ENCODE measurements at places on chromosomes 5 and 9.

- H3K4me1 ChIP-seq: peaks cover 20% of the 10 kb centered on the region
- no peak for DNase-seq
- no peak overlapping the region for H3K27ac ChIP-seq
- H3K36me3 ChIP-seq: no peaks in the 10 kb centered on the region
Observed at GRCh38 chr5:124604419-124604818, 142.0 kb downstream of the ZNF608 start.

GRCh38 chr9:31251386-31251785, 1133.1 kb upstream of the ACO1 start:
- no peak overlapping the region for H3K4me3 ChIP-seq
- DNase-seq: no peak
- H3K27ac ChIP-seq: no peak overlapping the region
- H3K36me3 ChIP-seq: no peaks in the 10 kb centered on the region
- H3K4me1 ChIP-seq: no peaks in the 10 kb centered on the region
- no peaks in the 10 kb centered on the region for H3K27me3 ChIP-seq

GRCh38 chr9:127039492-127039891, 82.9 kb downstream of the ANGPTL2 start:
- H3K4me3 ChIP-seq: no peak overlapping the region
- DNase-seq: no peak
- H3K4me1 ChIP-seq: no peaks in the 10 kb centered on the region
- no peaks in the 10 kb centered on the region for H3K27me3 ChIP-seq
- H3K36me3 ChIP-seq: peaks cover 13% of the 10 kb centered on the region
- no peak overlapping the region for H3K27ac ChIP-seq

GRCh38 chr5:60036192-60036938, 142.8 kb upstream of the PDE4D start:
- H3K4me3 ChIP-seq: no peak overlapping the region
- H3K27me3 ChIP-seq: no peaks in the 10 kb centered on the region
- DNase-seq: no peak
- H3K4me1 ChIP-seq: no peaks in the 10 kb centered on the region
- H3K36me3 ChIP-seq: no peaks in the 10 kb centered on the region

GRCh38 chr5:161230221-161230620, 316.3 kb downstream of the GABRB2 start:
- H3K36me3 ChIP-seq: no peaks in the 10 kb centered on the region
- no peak for DNase-seq
- H3K27ac ChIP-seq: no peak overlapping the region
- H3K27me3 ChIP-seq: no peaks in the 10 kb centered on the region
- no peak overlapping the region for H3K4me3 ChIP-seq

GRCh38 chr5:132714456-132715307, 22.7 kb downstream of the KIF3A start:
- H3K27me3 ChIP-seq: no peaks in the 10 kb centered on the region
- no peaks in the 10 kb centered on the region for H3K36me3 ChIP-seq
- no peak for DNase-seq
- H3K4me1 ChIP-seq: no peaks in the 10 kb centered on the region
- H3K27ac ChIP-seq: no peak overlapping the region

- no peak for DNase-seq
- peak overlapping the region; percentile 40 for H3K4me3 ChIP-seq
- H3K4me1 ChIP-seq: peaks cover 10% of the 10 kb centered on the region
- H3K36me3 ChIP-seq: peaks cover 10% of the 10 kb centered on the region
Observed at GRCh38 chr5:180207593-180207992, 1.4 kb downstream of the RASGEF1C start.

DNA sequence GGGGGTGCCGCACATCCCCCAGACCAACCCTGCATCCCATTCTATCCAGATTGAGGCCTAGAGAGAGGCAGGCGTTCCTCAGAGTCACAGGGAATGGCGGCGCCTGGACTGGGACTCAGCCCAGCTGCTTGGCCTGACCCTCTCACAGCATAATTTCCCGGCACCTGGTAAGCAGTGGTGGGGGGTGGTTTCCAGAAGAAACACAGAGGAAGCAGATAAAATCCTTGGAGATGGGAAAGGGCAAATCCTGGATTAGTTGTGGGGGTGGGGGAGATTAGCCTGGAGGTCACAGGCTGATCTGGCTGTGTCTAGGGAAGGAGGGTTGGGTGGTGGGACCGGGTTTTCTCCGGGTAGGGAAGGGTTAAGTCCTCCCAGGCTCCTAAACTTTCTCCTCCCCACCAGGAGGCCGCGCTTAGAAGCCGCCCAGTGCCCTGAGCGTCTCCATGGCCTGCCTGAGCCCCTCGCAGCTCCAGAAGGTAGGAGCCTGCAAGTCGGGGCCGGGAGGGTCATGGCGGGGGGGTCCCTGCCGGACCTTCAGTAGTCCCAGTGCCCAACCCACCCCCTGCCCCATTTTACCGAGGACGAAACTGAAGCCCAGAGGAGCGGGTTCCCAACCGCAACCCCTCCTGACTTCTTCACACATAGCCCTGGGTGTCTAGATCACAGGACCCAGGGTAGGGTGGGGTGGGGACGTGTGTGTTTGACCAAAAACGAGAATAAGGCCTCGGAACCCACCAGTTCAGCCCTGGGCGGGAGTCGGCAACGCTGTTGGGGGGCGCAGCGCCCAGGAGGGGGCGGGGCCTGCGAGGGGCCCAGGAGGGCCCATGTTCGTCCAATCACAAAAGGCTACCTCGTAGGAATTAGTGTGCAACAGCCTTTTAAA, 1.3 kb downstream of the PHYHD1 start:
- H3K27ac ChIP-seq: peak overlapping the region; percentile 87
- H3K4me1 ChIP-seq: peaks cover 5% of the 10 kb centered on the region
- peak overlapping the region; percentile 68 for H3K4me3 ChIP-seq
- DNase-seq: no peak
- peaks cover 7% of the 10 kb centered on the region for H3K27me3 ChIP-seq
- H3K36me3 ChIP-seq: peaks cover 5% of the 10 kb centered on the region

- H3K4me1 ChIP-seq: peaks cover 52% of the 10 kb centered on the region
- peaks cover 6% of the 10 kb centered on the region for H3K36me3 ChIP-seq
- no peak overlapping the region for H3K27ac ChIP-seq
- no peak overlapping the region for H3K4me3 ChIP-seq
Observed at GRCh38 chr5:14327624-14328023, 184.5 kb downstream of the TRIO start.

GRCh38 chr5:101390151-101390908, 487.2 kb upstream of the ST8SIA4 start:
- no peak overlapping the region for H3K27ac ChIP-seq
- no peaks in the 10 kb centered on the region for H3K4me1 ChIP-seq
- no peaks in the 10 kb centered on the region for H3K36me3 ChIP-seq
- no peak overlapping the region for H3K4me3 ChIP-seq

GRCh38 chr5:143806579-143806978, 5.4 kb upstream of the HMHB1 start:
- H3K4me1 ChIP-seq: peaks cover 9% of the 10 kb centered on the region
- H3K36me3 ChIP-seq: no peaks in the 10 kb centered on the region
- H3K4me3 ChIP-seq: no peak overlapping the region
- H3K27ac ChIP-seq: no peak overlapping the region
- DNase-seq: no peak

Data from naive B cell (primary cell).